ENCODE measurements at places on chromosomes 1 and 21.

DNA sequence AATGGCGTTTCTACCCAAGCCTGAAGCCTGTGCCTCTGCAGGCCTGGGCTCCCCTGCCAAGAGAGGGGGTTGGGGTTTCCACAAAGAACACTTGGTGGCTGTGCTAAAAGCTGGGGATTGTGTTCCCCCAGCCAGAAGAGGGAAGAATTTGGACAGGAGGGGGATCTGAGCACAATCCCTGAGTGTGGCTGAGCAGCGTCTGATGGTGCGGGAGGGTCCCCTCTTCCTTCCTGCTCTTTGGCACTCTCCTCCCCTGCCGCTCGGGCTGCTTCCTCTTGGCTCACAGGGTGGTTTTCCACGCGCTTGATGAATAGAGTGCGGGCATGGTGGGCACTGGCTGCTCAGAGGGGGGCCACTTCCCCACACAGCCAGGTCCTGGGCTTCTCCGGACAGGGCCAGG is 3.7 kb downstream of the GPR37L1 start:
- DNase-seq, result no peak

- no peak for DNase-seq
Observed at GRCh38 chr1:47824716-47825115, 172.5 kb downstream of the TRABD2B start.

DNA sequence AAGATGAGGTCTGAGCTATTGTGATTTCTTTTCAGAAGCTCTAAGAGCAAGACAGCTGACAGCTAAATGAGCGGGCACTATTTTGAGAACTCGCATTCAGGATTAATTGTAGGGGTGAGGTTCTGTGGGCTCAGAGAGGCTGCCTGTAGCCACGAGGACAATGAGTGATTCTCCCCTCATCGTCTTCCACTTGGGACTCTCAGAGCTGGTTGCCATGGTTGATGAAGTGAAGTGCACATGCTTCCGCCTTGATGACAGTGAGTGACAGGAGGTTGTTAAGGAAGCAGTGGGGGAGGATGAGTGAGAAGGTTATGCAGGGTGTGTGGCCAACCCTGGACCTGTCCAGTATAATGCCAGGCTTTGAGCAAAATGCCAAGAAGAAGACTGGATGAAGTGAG is 341.7 kb downstream of the PCP4 start:
- no peak for DNase-seq

GRCh38 chr1:110210604-110211495 is 736 bp downstream of the KCNC4 start:
- DNase-seq, result peak; percentile 44

DNA sequence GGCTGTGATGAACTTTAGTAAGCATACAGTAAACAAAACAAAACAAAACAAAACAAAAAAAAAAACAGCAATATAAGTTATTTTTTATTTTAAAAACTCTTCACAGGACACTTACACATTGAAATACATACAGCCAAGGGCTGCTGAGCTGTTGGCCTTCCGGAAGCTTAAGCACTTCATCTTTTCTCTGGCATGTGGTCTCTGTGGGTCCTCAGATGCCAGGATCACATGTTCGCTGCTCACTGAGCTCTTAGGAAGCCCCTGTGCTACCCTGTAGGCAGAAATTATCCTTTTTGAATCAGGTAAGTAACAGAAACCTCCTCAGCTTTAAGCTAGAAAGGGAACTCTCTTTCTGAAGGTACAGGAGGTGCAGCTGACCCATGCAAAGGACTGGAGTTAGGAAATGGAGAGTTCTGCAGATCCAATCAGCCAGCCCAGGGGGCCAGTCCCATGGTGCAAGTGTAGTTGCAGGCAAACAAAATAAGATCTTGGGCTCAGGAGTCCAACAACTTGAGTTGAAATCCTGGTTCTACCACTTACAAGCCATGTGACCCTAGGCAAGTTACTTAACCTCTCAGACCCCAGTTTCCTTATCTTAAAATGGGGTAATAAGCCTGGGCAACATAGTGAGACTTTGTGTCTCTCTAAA is 22.4 kb upstream of the MED18 start:
- no peak for DNase-seq
